ENCODE measurements at places on chromosomes 7 and 10. TPM values are rescaled to one million over a fixed set of nuclear protein-coding genes. Genes with fewer than 3 reads are reported as not detected.

- no peak overlapping the region for H3K27ac ChIP-seq
- H3K4me1 ChIP-seq = no peaks in the 10 kb centered on the region
- no peak for DNase-seq
- no peaks in the 10 kb centered on the region for H3K27me3 ChIP-seq
These were observed 40.5 kb downstream of the MACC1 start for GRCh38 chr7:20176578-20177242.

GRCh38 chr7:21134631-21135030 is 293.3 kb upstream of the SP4 start:
- no peak for DNase-seq
- H3K27me3 ChIP-seq = no peaks in the 10 kb centered on the region
- H3K36me3 ChIP-seq = peaks cover 6% of the 10 kb centered on the region
- H3K4me3 ChIP-seq = no peak overlapping the region

DNA sequence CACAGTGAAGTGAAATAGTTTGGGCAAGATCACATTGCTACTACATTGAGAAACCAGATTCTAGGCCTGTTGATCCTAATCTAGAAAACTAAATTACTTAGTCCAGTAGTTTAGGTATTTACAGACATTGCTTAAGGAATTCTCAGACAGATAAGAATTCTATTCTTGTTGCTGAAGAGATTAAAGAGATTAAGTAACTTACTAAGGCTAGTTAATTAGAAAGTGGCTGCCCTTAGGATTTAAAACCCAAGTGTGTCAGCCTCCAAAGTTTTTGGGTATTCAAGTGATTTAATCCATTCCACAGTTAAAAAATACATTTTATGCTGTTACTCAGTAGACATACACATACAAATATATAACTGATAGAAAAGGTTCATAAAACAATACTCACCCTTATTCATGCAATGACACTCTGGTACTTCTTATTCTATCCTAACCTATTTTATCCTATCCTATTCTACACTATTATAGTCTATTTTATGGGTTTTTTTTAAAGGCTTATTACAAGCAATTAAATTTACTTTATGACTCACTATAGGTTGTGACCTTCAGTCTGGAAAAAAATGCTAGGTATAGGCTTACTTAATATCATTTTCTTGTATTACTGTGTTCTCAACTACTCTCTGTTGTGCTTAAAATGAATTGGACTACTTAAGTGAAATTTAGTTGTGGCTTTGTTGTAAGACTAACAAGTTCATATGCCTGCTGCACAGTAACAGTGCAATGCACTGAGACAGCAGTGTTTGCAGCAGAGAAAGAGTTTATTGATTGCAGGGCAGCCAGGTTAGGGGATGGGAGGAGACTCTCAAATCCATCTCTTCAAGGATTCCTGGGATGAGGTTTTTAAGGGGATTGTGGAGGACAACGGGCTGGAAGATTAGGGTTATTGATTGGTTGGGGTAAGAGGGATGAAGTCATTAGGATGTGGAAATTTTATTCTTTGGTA is 10.7 kb downstream of the SPAM1 start:
- no peak for DNase-seq
- no peak overlapping the region for H3K27ac ChIP-seq
- H3K27me3 ChIP-seq = no peaks in the 10 kb centered on the region
- no peaks in the 10 kb centered on the region for H3K4me1 ChIP-seq
- H3K4me3 ChIP-seq = no peak overlapping the region

DNA sequence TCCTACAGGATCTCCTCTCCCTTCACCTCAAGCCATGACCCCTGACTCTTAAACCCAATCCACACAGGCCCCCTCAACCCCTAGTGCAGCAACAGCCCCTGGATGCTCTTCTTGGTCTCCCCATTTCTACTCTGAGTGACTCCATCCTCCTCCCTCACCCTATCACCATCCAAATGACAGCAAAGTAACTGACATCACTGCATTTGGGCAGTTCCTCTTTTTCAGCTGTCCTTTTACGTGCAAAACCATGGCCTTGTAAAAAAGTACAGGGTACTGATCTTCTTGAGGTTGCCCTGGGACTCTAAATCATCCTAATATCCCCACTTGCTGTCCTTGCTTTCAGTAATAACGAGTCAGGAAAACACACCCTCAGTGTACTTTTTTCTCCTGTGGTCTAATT is 454.9 kb downstream of the ADRA2A start:
- H3K4me1 ChIP-seq = no peaks in the 10 kb centered on the region
- H3K27ac ChIP-seq = no peak overlapping the region
- H3K27me3 ChIP-seq = no peaks in the 10 kb centered on the region
- no peak overlapping the region for H3K4me3 ChIP-seq
- no peak for DNase-seq
- H3K36me3 ChIP-seq = no peaks in the 10 kb centered on the region

The UCMA gene
- not detected for total RNA-seq

The ELN gene
- total RNA-seq = 0.41 TPM

The SLC13A4 gene
- 0.68 TPM for total RNA-seq
